ENCODE measurements at places on chromosomes 7 and 10.

DNA sequence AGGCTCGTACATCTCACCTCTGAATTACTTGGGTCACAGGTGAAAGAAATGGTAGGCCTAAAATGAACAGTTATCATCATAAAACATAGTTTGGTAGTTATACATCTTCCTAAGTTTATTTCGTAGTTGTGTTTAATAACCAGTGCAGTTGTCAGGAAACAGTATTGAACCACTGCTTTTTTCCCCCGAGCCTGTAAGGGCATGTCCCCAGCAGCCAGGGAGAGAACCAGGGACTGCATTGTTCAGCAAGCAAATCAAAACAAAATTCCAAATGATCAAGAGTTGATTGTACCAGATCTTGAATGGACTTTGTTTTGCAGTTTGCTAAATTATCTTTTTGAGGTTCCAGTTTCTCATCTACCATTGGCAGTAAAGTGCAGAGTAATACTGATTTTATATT lies 2.4 kb downstream of the EIF4H start:
- no peak for DNase-seq

GRCh38 chr10:100554902-100555301 lies 19.2 kb downstream of the HIF1AN start:
- no peak for DNase-seq

DNA sequence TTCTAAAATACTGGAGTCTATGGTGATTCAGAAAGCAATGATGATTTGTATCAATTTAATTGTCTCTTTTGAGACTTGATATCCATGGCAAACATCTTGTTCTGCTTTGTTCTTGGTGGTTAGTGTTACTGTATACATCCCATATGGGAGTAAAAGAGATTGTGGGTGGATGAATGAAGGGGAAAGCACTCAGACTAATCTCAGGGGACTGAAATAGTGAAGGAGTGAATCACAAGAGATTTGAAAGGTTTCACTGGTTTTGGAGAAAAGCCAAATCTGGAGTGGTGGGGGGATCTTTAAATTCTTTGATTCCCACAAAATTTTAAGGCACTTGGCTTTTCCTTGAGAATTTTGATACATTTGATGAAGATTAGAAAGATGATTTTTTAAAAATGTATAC lies 369.4 kb downstream of the INHBA start:
- peak; percentile 85 for DNase-seq

- DNase-seq, result no peak
Measured at GRCh38 chr10:132136097-132136521, 50.6 kb upstream of the DPYSL4 start.

DNA sequence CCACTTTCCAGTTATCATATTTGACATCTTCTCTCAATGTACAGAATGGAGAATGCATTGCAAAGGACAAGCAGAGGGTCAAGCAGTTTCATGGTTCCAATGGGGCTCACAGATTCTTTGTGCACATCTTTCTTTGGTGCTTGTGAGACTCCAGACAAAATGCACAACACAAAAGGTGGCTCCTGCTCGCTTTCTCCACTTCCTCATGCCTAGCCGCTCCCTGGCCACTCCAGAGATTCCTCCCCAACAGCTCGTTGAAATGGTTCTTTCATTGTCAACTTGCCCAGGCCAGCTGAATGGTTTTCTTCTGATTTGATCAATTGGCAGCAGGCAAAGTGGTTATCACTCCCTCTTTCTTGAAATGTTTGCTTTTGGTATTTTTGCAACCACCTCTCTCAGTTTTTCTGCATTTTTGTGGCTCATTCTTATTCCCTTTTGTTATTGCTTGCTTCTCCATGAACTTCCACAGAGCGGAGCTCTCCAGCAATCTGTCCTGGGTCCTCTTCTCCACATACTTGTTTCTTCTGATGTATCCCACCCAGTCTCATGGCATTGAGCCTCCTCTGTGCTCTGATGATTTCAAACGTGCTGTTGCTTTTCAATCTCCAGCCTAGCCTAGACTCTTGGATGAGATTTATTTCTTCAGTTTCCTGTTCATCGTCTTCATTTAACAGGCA lies 507.8 kb upstream of the MKI67 start:
- DNase-seq, result no peak

GRCh38 chr7:66258409-66258808 lies 53.3 kb downstream of the TPST1 start:
- no peak for DNase-seq

DNA sequence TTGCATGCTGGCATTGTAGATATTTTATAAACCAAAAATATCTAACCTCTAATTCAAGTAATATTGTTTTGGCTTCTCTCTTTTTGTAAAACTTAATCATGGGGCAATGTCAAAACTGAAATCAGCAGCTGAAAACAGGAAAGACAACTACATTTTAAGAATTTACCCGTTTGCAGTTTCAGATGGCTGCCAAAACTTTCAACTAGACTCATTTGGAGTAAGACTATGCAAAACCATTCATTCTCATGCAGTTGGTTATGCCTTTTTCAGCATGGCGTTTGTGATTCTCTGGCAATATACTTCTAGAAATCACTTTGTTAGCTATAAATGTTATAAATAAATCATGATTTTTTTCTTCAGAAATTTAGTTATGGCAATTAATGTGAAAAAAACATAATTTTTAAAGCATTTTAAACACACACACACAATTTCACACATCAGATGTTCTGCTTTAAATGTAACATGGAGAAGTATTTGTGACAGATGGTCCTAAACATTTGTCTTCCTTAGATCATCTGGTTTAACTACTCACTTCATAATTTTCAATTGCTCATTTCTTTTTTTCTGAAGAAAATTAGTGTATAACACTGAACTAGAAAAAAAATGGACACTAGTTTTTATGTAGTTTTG lies 116.4 kb downstream of the ITGB8 start:
- no peak for DNase-seq

DNA sequence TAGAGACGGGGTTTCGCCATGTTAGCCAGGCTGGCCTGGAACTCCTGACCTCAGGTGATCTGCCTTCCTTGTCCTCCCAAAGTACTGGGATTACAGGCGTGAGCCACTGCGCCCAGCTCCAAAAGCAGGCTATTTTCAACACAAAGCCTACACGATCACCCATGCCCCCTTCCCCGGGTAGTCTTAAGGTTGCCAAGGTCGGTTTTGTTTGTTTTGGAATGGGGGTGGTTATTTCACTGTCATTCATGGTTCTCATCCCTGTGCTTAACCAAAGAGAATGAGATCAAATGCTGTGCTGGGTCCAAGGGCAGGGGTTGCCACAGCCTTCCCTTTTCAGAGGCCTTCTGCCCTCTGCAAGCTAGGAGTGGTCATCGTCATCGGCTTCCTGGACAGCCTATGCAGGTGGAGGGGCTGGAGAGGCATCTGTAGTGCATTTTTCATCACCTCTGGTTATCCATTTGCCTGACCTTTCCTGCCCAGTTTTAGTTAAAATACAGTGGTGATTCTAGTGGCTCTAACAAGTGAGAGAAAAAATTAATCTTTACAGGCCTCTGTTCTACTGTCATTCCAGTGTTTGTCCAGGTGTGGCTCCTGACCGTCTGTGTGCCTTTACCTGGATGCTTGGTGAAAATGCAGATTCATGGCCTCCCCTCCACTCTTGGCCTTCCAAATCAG lies 11.4 kb downstream of the BLVRA start:
- no peak for DNase-seq

DNA sequence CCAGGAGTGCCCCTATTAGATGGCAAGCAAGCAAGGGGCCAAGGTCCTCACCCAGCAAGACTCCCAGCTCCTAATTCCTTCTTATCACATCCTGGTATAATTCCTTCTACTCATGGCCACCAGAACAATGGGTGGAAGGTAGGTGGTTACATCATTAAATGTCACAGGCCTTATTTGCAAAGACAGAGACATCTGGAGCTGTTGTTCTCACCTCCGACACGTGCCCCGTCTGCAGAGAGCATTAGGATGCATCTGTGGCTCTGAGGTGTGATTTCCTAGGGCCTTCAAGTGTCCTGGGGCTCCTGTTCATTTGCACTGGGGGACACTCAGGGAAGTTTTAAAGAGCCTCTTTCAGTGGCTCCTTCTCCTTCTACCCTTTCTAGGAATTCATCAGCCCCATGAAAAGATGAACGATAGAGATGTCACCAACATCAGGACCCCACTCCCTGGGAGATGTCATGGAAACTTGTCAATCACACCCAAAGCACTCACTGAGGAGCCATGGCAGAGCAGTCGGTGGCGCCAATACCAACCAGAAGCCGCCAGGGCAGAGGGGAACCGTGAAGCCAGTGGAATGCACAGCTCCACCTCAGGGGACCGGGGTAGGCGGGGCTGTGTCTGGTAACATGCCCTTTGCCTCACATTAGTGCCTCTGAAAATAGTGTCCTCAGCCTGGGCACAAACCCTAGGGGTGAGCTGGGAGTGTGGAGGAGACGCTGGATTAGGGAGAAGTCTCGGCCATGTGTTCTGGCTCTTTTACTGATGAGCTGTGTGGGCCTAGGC lies 2.9 kb upstream of the ATP6V0E2 start:
- no peak for DNase-seq

- DNase-seq, result peak; percentile 25
Measured at GRCh38 chr10:53601260-53601875, 828.8 kb upstream of the MBL2 start.

- peak; percentile 64 for DNase-seq
Measured at GRCh38 chr7:77696643-77697534, 630 bp downstream of the RSBN1L start.

- peak; percentile 18 for DNase-seq
Measured at GRCh38 chr7:107277331-107277730, 108.5 kb downstream of the HBP1 start.

- DNase-seq, result no peak
Measured at GRCh38 chr7:128112018-128112780, 81.0 kb upstream of the LRRC4 start.

GRCh38 chr10:76735866-76736265 lies 901.7 kb downstream of the KCNMA1 start:
- DNase-seq, result no peak

- no peak for DNase-seq
Measured at GRCh38 chr7:116228241-116228640, 17.9 kb downstream of the TES start.

GRCh38 chr7:122352454-122352853 lies 47.9 kb upstream of the FEZF1 start:
- DNase-seq, result no peak

GRCh38 chr7:30797176-30798040 lies 26.2 kb downstream of the MINDY4 start:
- no peak for DNase-seq

DNA sequence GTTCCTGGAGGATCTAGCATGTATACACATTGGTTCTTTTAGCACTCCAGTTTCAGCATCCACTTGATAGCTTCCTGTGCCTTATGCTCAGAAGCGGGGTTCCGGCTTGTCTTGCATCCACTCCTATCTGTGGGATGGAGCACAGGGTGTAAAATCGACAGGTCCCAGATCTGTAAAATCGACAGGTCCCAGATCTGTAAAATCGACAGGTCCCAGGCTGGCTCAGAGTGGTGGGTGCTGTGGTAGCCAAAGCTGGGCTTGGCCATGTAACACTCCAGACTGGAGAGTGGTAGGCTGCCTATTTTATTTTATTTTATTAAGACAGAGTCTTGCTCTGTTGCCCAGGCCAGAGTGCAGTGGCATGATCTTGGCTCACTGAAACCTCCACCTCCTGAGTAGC lies 30.3 kb downstream of the HECW1 start:
- DNase-seq, result no peak

- DNase-seq, result no peak
Measured at GRCh38 chr7:101984133-101984879, 166.9 kb downstream of the CUX1 start.

All from EH (cell line).